Urinary bladder (tissue), 4 donors: ENCODE measurements at places on chromosomes 3 and 15. TPM values are rescaled to one million over a fixed set of nuclear protein-coding genes. Genes with fewer than 3 reads are reported as not detected.

- no peak for DNase-seq
These were observed 74.0 kb downstream of the SATB1 start for GRCh38 chr3:18351069-18351628.

DNA sequence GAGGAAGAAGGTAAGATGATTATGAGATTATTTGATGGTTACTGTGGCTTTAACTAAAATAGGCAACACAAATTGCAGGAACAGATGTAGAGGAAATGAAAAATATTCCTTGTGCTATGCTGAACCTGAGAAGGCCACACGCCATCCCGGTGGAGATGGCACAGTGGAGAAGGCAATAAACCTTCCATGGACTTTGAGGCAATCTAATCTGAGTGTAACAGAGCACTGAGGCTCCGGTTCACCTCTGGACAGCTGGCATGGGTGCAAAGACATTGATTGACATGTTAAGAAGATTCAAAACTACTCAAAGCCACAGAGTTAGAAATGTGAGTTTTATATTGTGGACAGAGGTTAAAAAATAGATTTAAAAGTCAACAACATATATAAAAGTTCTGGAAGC lies 535.7 kb downstream of the AGBL1 start:
- no peak for DNase-seq

GRCh38 chr3:194056731-194057415 lies 79.1 kb upstream of the HES1 start:
- DNase-seq, result no peak

DNA sequence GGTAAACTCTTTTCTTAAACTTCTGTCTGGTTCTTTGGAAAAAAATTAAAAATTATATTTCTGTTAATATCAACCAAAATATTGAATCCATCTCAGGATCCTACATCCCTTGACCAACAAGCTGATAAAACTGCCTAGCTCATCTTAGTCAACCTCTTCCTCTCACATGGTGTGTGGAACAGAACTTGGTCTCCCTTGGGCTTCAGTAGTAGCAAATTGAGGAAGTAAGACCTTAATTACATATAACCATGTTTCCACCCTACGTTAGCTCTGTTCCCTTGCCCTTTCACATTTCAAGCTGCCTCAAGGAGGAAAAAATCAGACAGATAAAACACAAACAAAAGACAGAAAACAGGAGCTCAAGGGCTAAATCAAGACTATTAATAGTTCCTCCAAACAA lies 116.4 kb downstream of the GREM1 start:
- no peak for DNase-seq

DNA sequence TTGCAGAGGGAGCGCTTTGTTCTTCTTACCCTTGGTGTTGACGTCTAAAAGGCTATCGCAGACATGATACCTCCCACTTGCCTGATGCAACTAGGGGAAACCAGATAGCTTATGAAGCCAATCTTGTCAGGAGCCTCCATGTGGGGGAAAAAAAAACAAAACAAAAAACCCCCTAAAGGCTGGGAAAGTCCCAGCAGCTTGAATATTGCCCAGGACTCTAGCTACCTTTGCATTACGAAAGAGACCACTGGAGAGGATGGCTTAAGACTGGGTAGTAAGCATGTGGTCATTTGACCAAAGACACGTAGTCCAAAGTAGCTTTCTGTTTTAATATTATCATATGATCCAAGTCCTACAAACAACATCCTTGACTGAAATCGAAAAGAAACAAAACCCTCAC lies 120.7 kb upstream of the WNT5A start:
- DNase-seq, result no peak

DNA sequence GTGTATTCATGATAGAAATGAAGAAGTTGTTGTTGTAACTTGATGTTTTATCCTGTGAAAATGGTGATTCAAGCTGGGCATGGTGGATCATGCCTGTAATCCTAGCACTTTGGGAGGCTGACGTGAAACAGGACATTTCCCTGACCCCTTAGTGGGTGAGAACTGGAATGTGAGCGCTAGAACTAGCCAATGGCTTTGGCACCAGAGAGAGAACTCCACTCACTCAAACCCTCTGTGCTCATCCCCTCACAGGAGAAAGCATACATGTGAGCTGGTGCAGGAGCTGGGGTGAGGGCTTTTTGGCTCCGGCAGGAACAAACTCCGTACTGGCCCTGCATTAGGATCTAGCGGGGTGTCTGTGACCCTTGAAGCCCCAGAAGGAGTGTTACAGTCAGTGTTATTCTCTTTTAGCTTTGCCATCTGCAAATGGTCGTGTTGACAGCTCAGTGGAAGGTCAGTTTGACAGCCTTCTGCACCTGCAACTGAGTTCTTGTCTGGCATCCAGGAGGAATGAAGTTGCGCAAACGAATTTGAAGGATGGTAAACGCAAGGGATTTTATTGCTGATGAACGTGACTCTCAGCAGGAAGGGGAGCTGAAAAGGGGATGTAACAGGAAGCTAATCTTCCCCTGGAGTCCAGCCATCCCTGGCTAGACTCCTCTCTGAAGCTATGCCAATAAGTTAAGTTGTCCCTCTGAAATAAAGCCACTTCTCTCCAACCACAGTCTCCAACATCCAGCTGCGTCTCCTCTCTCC lies 1016.6 kb upstream of the CADM2 start:
- no peak for DNase-seq

DNA sequence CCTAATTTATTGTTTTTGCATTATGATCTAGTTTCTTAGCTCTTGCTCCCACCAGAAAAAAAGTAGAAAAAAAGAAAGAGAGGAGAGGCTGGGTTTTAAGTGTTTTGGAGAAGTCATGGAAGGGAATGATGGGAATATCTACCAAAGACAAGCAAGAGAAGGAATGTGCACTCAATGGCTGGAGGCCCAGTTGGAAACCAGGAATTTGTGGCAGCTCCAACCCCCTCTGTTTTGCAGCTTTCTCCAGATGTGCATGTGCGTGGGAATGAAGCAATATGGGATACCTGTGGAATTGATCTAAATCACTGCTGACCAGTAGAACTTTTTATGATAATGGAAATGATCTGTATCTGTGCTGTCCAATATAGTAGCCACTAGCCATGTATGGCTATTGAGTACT lies 27.1 kb downstream of the EIF2AK4 start:
- no peak for DNase-seq

Gene DOCK3
- 0.66 TPM for polyA plus RNA-seq

- no peak for DNase-seq
These were observed 837.0 kb downstream of the PDCD6IP start for GRCh38 chr3:34635352-34635850.

Gene OR5K3
- not detected for polyA plus RNA-seq

Gene STRIT1
- not detected for polyA plus RNA-seq

Gene ALDH1A2
- polyA plus RNA-seq, result 3.6 TPM

Gene DIPK2A
- 18.9 TPM for polyA plus RNA-seq

GRCh38 chr3:132657869-132658747 lies 1.5 kb downstream of the ACAD11 start:
- no peak for DNase-seq

Gene POLR2H
- polyA plus RNA-seq, result 59.7 TPM

- DNase-seq, result no peak
These were observed 895 bp downstream of the GATA2 start for GRCh38 chr3:128491941-128492670.

DNA sequence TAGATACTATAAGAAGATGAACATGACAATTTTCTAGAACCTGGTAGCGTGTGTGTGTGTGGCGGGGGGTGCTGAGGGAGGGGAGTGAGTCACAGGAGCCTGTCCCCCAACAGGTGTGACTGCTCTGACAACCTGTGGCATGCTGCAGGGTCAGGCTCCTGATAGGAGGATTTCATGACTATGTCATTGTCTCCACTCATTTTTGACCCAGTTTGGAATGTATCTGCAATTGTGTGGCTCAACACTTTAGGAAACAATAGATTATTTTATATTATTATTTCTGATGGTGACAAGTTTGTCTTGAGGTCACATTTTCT lies 9.3 kb upstream of the VILL start:
- no peak for DNase-seq
